ENCODE measurements at places on chromosomes 2 and 18.

DNA sequence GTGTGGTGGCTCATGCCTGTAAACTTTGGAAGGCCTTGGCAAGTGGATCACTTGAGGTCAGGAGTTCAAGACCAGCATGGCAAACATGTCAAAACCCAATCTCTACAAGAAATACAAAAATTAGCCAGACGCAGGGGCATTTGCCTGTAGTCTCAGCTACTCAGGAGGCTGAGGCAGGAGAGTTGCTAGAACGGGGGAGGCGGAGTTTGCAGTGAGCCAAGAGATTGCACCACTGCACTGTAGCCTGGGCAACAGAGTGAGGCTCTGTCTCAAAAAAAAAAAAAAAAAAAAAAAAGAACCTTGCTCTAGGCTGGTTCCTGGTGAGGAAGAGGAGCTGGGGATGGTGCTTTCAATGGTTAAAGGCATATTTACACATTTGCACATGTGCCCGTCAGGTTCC lies 129.4 kb downstream of the LYPD6B start:
- no peak for DNase-seq

DNA sequence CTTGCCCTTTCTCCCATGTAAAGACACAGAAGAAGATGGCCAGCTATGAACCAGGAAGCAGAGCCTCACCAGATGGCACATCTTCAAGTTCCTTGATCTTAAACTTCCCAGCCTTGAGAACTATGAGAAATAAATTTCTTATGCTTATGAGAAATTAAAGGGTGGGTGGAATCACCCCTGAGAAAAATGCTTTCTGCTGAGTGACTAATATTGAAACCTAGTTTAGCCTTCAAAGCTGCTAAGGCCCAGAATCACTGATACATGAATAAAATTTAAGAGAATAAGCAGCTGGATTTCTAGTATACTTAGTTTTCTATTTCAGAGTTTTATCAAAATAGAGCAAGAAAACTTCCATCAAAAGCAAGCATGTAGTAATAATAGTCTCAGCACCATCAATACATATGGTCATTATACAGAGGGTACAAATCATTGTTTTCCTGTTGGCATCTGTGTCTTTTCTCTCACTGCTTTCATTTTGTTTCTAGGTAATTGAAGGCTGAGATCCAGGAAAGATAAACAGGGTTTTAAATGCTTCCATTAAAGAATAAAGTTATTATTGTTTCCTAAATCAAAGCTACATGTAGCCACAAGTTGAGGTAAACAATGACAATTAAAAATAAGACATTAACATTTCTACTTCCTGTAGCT lies 53.3 kb upstream of the COL5A2 start:
- no peak for DNase-seq

GRCh38 chr2:143808166-143808565 lies 678.9 kb downstream of the ARHGAP15 start:
- no peak for DNase-seq

- no peak for DNase-seq
These were observed 24.8 kb upstream of the RPE start for GRCh38 chr2:209977386-209978239.

GRCh38 chr18:8833480-8833879 lies 128.1 kb downstream of the MTCL1 start:
- no peak for DNase-seq

DNA sequence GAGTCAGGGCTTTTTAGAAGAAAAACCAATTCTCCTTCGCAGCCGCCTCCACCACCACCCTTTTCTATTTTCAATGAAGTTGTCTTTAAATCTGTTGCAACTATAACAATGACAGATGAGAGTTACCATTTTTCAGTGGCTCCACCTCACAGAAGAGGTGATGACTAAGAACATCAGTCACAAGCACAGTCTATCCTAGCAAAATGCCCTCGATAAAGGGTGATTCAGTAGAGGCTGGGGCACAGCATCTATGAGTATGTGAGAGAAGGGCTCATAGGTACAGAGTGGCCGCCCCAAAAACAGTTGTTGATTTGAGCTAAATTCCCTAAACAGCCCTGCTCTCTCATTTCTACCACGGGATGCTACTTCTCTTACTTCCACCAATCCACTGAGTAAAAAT lies 310.8 kb upstream of the MGAT5 start:
- no peak for DNase-seq

GRCh38 chr2:176158855-176159662 lies 2.0 kb downstream of the HOXD3 start:
- no peak for DNase-seq
